ENCODE measurements at places on chromosomes 5 and 9. TPM values are rescaled to one million over a fixed set of nuclear protein-coding genes. Genes with fewer than 3 reads are reported as not detected.

Gene SNCAIP
- total RNA-seq, result 33.7 TPM

DNA sequence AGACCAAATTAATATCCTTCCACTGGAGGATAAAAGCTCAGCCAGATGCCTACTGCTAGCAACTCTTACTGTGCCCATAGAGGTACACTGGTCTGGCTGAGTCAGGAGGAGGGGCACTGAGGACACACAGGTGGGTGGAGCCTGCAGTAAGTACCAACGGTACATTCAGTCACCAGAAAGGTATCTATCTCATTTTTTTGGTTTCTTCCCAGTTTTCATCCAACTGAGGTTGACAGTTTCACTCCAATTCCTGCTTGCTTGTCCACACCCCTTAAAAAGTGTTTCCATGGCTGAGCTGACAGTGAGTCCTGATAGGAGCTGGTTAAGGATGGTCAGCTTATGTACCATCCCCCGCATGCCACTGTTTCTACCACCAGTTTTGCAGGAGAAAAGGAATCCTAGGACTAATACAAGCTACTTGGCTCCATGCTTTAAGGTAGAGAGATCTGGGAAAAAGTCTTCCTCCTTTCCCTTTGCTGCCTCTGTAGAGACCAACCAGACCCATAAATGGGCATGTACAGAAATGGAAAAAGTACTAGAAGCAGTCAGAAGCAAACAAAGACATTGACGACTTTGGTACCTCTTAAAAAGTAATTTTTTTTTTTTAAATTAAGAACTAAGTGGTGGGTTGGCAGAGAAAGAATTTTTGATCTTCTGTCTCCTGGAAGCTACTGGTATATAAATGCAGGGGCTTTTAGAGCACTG lies 3.2 kb downstream of the ELL2 start:
- H3K4me3 ChIP-seq, result peak overlapping the region; percentile 63
- H3K36me3 ChIP-seq, result no peaks in the 10 kb centered on the region
- no peak for DNase-seq
- no peak overlapping the region for H3K27ac ChIP-seq
- H3K4me1 ChIP-seq, result peaks cover 18% of the 10 kb centered on the region

- peak; percentile 11 for DNase-seq
- H3K4me3 ChIP-seq, result no peak overlapping the region
- H3K27me3 ChIP-seq, result no peaks in the 10 kb centered on the region
- peaks cover 75% of the 10 kb centered on the region for H3K36me3 ChIP-seq
- no peaks in the 10 kb centered on the region for H3K4me1 ChIP-seq
Measured at GRCh38 chr9:131447148-131447547, 53.3 kb downstream of the PRRC2B start.

Gene SPATA31E1
- total RNA-seq, result not detected

Gene KIAA1958
- 8.0 TPM for total RNA-seq

- H3K27me3 ChIP-seq, result no peaks in the 10 kb centered on the region
- no peaks in the 10 kb centered on the region for H3K36me3 ChIP-seq
- no peak overlapping the region for H3K27ac ChIP-seq
- no peak overlapping the region for H3K4me3 ChIP-seq
Measured at GRCh38 chr5:6767481-6768063, 54.3 kb downstream of the TENT4A start.

DNA sequence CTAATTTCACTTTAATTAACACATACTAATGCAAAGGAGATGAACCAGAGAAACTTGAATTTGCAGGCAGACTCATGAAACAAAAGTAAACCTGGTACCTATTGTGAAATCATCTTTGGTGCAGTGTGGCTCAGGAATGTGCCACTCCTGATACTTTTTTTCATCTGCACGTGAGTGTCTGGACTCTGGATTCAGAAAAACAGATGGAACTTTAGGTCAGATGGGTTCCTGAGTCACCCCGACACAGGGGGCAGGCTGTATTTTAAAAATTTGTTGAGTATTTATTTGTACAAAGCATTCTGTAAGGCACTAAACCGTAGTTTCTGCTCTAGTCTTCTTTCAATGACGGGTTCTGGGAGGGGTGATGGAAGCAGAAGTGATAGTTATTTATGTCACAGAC lies 52.2 kb upstream of the TUT7 start:
- H3K27ac ChIP-seq, result no peak overlapping the region
- no peaks in the 10 kb centered on the region for H3K27me3 ChIP-seq
- no peaks in the 10 kb centered on the region for H3K36me3 ChIP-seq
- no peaks in the 10 kb centered on the region for H3K4me1 ChIP-seq
- no peak overlapping the region for H3K4me3 ChIP-seq
- no peak for DNase-seq

DNA sequence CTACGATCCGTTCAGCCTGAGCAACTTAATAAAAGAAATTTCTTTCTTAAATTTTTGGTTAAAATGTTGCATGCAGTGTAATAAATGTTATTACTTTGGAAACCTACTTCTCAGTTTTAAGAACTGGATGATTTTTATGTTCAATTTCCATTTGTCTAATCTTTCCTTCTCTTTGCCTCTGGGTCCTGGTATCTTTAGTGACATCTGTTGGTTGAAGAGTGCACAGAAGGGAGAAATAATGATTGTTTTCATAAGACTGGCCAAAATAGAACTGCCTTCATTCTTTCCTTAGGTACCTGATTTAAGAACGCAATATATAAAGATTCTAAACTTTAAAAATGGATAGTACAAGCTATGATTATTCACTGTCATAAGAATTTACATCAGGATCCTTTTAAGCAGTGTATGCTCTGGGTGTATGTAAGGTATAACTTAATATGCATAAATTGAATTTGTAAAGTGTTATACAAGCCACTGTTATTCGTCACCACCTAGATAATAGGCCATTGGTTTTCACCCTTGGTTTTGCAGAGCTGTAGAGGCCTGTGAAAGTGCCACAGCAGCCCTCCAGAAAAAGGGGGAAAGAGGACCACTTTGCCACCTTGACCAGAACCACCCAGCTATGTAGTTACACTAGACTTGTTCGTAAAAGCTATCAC lies 82.8 kb upstream of the TLX3 start:
- no peaks in the 10 kb centered on the region for H3K27me3 ChIP-seq
- H3K27ac ChIP-seq, result no peak overlapping the region
- no peak for DNase-seq

DNA sequence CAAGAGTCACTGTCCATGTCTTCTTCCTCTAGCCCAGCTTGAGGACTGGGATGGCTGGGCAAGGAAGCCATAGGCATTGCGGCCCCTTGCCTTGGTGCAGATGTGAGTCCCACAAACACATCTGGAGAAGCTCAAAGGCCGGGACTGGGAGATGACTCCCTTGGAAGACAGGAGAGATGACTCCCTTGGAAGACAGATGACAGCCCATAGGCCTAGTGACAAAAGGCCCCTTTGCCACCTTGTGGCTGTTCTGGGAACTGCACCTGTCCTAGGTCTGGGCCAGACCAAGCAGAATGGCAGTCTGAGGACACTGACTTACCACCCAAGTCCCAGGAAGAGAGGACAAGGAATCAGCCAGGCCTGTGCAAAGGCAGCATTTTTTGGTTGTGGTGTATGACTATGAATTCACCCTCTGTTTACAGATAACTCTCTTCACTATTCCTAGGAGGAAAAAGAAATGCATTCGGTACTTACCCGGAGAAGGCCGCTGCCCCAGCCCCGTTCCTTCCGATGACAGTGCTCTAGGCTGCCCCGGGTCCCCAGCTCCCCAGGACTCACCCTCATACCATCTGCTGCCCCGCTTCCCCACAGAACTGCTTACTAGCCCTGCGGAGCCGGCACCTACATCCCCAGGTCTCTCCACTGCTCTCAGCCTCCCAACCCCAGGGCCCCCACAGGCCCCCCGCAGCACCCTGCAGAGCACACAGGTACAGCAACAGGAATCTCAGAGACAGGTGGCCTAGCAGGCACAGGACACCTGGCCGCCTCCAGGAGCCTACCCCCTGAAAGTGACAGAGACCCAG lies 30.8 kb downstream of the SKP1 start:
- no peak overlapping the region for H3K27ac ChIP-seq
- DNase-seq, result peak; percentile 91
- no peak overlapping the region for H3K4me3 ChIP-seq

Gene CD74
- total RNA-seq, result 4,811 TPM

- H3K27me3 ChIP-seq, result no peaks in the 10 kb centered on the region
- no peaks in the 10 kb centered on the region for H3K36me3 ChIP-seq
- no peak overlapping the region for H3K27ac ChIP-seq
Measured at GRCh38 chr5:96690861-96691260, 28.7 kb downstream of the CAST start.

Gene NUTM2G
- not detected for total RNA-seq

GRCh38 chr9:73869264-73869663 lies 627.9 kb upstream of the RORB start:
- DNase-seq, result no peak
- no peak overlapping the region for H3K4me3 ChIP-seq
- no peaks in the 10 kb centered on the region for H3K27me3 ChIP-seq
- H3K36me3 ChIP-seq, result no peaks in the 10 kb centered on the region

- no peak overlapping the region for H3K4me3 ChIP-seq
- H3K4me1 ChIP-seq, result no peaks in the 10 kb centered on the region
- DNase-seq, result no peak
- peaks cover 6% of the 10 kb centered on the region for H3K27me3 ChIP-seq
Measured at GRCh38 chr5:172679628-172680212, 38.7 kb downstream of the NEURL1B start.

DNA sequence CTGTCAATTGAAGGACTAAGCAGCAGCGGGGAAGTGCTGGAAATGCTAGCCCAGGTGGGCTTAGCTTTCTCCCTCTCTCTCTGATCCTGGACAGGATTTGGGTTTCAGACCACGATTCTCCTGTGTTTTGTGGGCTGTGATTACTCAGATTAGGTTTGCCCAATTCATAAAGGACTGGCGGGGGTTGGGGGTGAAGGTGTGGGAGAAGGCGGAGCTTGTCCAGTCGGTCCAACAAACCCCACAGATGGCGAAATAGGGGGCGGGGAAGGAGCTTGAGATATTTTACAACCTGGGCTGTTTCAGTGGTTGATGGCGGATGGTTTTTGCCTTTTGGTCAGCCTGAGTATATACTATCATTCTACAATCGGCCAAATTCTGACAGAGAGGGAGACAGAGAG lies 35.2 kb downstream of the PCDHAC2 start:
- H3K36me3 ChIP-seq, result no peaks in the 10 kb centered on the region
- peak overlapping the region; percentile 23 for H3K4me3 ChIP-seq
- DNase-seq, result no peak
- H3K4me1 ChIP-seq, result no peaks in the 10 kb centered on the region
- peak overlapping the region; percentile 66 for H3K27ac ChIP-seq

DNA sequence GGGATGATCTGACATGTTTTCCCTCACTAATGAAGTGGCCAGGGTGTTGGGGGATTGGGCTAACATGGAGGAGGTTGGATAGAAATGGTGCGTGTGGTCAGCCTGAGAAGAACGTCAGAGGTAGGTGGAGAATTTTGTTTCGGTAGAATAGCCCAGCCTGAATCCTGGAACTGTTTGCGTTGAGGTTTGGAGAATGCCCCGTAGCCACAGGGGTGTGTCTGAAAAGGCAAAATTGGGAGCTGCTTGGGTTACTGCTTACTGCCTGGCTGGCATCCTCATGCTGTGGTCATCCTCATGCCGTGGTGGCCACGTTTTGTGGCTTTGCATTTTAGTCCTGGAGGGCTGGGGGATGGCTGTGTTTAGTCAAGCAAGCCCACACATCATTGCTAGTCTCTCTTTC lies 236.9 kb downstream of the GOLPH3 start:
- no peak for DNase-seq
- no peaks in the 10 kb centered on the region for H3K27me3 ChIP-seq
- H3K4me3 ChIP-seq, result no peak overlapping the region
- no peaks in the 10 kb centered on the region for H3K36me3 ChIP-seq

- H3K27ac ChIP-seq, result no peak overlapping the region
- no peaks in the 10 kb centered on the region for H3K36me3 ChIP-seq
- no peak for DNase-seq
- H3K4me3 ChIP-seq, result no peak overlapping the region
- H3K27me3 ChIP-seq, result no peaks in the 10 kb centered on the region
Measured at GRCh38 chr5:92518318-92518904, 1062.6 kb downstream of the NR2F1-AS1 start.

DNA sequence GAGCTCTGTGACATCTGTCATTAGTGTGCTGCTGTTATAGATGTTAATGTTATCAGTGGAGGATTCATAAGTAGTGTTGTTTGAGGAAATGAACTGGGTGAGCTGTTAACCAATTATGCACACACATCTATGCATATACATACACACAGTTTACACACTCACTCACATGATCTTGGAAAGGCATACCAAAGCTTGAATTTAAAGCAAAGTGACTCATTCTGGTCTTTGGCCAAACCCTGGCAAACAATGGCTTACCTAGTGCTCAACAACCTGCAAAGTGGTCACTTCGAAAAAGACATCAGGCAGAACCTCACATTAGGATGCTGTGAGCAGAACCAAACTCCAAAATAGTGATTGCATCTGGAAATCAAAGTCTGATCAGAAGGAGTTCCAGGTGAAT lies 1037.3 kb upstream of the CDH6 start:
- no peaks in the 10 kb centered on the region for H3K4me1 ChIP-seq
- no peaks in the 10 kb centered on the region for H3K36me3 ChIP-seq
- no peak overlapping the region for H3K4me3 ChIP-seq
- DNase-seq, result no peak

- H3K27me3 ChIP-seq, result peaks cover 99% of the 10 kb centered on the region
- peaks cover 12% of the 10 kb centered on the region for H3K4me1 ChIP-seq
- no peak overlapping the region for H3K27ac ChIP-seq
Measured at GRCh38 chr5:146336197-146336596, 2.4 kb upstream of the POU4F3 start.

Data from spleen (tissue), 13 donors.